ENCODE measurements at places on chromosomes 5 and 9.

DNA sequence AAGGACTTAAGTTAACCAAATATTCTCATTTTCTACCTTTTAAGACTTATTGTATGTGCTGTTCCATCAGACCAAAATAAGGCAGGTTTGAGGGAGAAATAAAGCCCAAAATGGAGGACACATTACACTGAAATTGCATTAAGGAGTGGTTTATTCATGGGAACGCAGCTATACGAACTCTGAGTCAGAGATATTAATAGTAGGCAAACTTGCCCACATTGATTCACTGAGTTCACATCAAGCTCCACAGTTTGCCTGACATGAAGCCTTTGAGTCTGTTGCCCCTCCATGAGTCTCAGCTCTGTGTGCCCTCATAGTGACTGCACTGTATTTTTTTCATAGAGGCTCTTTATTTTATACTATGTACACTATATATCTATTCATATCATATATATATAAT is 135.0 kb upstream of the SNX2 start:
- no peak overlapping the region for H3K4me3 ChIP-seq
- H3K36me3 ChIP-seq: no peaks in the 10 kb centered on the region
- no peak overlapping the region for H3K27ac ChIP-seq
- no peaks in the 10 kb centered on the region for H3K4me1 ChIP-seq
- no peaks in the 10 kb centered on the region for H3K27me3 ChIP-seq

GRCh38 chr5:54024466-54024865 is 285.9 kb downstream of the ARL15 start:
- H3K27me3 ChIP-seq: no peaks in the 10 kb centered on the region
- DNase-seq: no peak
- H3K36me3 ChIP-seq: no peaks in the 10 kb centered on the region
- H3K4me3 ChIP-seq: no peak overlapping the region
- no peak overlapping the region for H3K27ac ChIP-seq

DNA sequence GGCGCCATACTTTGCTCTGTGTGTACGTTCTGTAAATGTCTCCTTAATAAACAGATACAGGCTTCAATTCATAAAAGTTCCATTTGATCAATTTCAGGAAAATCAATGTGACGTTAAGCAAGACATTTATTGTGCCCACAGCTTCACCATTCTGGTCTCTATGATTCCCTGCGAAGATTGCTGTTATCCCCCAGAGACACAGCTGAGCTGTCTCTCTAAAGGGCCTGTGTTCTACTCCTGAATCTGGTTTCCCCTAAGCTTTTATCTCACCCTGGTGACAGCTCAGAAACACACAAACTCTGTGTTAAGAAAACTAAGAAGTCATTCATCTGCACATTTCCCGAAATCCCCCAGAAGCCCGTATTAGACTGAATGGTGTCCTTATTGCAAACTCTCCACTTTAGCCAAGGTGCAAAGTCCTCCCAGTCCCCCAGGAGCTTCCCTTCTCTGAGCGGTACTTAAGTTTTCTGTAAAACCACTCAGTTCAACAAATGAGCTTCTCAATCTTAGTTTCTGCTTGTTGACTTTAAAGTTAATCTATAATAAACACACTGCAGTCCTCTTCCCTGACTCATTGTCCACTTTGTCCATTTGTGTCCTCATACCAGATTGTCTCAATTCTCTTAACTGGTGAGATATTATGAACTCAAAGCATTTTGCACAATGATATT is 1.4 kb upstream of the C5orf15 start:
- no peak for DNase-seq
- H3K27ac ChIP-seq: no peak overlapping the region
- H3K36me3 ChIP-seq: peaks cover 5% of the 10 kb centered on the region
- peaks cover 20% of the 10 kb centered on the region for H3K4me1 ChIP-seq

- H3K4me3 ChIP-seq: no peak overlapping the region
- no peaks in the 10 kb centered on the region for H3K27me3 ChIP-seq
- H3K4me1 ChIP-seq: no peaks in the 10 kb centered on the region
Observed at GRCh38 chr5:169753795-169754194, 116.7 kb downstream of the DOCK2 start.

- H3K36me3 ChIP-seq: no peaks in the 10 kb centered on the region
- peak overlapping the region; percentile 3 for H3K4me3 ChIP-seq
- peaks cover 76% of the 10 kb centered on the region for H3K4me1 ChIP-seq
- DNase-seq: no peak
- H3K27me3 ChIP-seq: no peaks in the 10 kb centered on the region
Observed at GRCh38 chr5:96963267-96963666, 27.4 kb downstream of the LNPEP start.

DNA sequence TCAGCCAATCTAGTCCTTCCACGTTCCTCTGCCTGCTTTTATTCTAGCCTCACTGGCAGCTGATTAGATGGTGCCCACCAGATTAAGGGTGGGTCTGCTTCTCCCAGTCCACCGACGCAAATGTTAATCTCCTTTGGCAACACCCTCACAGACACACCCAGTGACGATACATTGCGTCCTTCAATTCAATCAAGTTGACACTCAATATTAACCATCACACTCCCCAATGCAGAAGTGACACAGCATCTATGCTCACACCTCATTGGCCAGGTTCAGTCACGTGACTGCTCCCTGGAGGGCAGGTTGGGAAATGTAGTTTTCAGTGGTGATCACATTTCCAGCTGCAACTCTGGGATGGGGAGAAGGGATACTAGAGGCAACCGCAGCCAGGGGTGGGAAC is 13.0 kb downstream of the SUSD3 start:
- no peak overlapping the region for H3K4me3 ChIP-seq
- no peak for DNase-seq
- peaks cover 60% of the 10 kb centered on the region for H3K4me1 ChIP-seq
- no peak overlapping the region for H3K27ac ChIP-seq
- H3K27me3 ChIP-seq: no peaks in the 10 kb centered on the region

DNA sequence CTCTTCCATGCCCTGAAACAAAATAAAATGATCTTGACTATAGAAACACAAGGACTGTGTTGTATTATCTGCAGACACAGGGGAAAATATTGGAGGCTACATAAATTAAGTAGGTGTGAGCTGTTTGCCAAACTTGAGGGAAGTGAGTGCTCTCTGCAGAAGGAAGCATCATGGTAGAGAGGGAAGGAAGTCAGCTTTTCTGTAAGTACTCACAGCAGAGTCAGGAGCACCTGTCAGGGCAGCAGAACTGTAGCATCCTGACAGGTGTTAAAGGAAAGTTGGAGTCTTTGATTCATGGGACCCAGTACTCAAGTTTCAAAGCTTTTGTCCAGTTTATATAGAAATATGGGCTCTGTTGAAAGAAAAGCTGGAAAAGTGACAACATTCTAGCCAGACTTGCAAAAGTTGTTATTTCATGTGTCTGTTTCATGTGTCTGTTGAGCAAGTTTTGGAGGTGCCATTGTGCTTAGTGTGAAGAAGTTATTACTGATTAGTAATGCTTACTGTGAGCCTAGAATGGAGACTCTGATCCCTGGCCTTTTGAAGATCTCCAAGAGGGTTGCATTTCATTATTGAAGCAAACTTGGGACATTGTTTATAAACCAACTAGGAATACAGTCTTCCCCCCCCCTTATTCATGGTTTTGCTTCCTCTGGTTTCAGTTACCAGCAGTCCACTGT is 194.7 kb downstream of the SPATA31D1 start:
- no peaks in the 10 kb centered on the region for H3K4me1 ChIP-seq
- H3K27me3 ChIP-seq: no peaks in the 10 kb centered on the region
- H3K36me3 ChIP-seq: no peaks in the 10 kb centered on the region
- no peak overlapping the region for H3K4me3 ChIP-seq
- no peak for DNase-seq

GRCh38 chr9:16286160-16286559 is 584.3 kb downstream of the BNC2 start:
- no peaks in the 10 kb centered on the region for H3K27me3 ChIP-seq
- DNase-seq: no peak
- no peak overlapping the region for H3K4me3 ChIP-seq
- no peaks in the 10 kb centered on the region for H3K36me3 ChIP-seq
- no peak overlapping the region for H3K27ac ChIP-seq

- no peaks in the 10 kb centered on the region for H3K36me3 ChIP-seq
- H3K4me1 ChIP-seq: peaks cover 5% of the 10 kb centered on the region
- H3K4me3 ChIP-seq: no peak overlapping the region
- H3K27me3 ChIP-seq: no peaks in the 10 kb centered on the region
Observed at GRCh38 chr5:56175488-56175887, 57.6 kb downstream of the ANKRD55 start.

DNA sequence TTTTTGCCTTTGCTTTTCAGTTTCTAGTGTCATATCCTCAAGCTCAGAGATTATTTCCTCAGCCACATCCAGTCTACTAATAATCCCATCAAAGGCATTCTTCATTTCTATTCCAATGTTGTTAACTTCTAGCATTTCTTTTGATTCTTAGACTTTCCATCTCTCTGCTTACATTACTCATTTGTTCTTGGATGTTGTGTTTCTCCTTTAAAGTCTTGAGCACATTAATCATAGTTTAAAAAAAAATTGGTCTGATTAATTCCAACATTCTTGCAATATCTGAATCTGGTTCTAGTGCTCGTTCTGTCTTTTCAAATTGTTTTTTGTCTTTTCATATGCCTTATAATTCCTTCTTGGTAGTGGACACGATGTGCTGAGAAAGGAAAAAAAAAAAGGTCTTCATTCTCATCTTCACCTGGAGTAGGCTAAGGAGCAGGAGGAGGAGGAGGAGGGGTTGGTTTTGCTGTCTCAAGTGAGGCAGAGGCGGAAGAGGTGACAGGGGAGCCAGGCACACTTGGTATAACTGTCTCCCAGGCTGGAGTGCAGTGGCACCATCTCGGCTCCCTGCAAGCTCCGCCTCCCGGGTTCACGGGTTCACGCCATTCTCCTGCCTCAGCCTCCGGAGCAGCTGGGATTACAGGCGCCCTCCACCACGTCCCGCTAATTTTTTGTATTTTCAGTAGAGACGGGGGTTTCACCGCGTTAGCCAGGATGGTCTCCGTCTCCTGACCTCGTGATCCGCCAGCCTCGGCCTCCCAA is 16.3 kb downstream of the PRXL2C start:
- DNase-seq: no peak
- no peaks in the 10 kb centered on the region for H3K4me1 ChIP-seq
- peaks cover 3% of the 10 kb centered on the region for H3K36me3 ChIP-seq

DNA sequence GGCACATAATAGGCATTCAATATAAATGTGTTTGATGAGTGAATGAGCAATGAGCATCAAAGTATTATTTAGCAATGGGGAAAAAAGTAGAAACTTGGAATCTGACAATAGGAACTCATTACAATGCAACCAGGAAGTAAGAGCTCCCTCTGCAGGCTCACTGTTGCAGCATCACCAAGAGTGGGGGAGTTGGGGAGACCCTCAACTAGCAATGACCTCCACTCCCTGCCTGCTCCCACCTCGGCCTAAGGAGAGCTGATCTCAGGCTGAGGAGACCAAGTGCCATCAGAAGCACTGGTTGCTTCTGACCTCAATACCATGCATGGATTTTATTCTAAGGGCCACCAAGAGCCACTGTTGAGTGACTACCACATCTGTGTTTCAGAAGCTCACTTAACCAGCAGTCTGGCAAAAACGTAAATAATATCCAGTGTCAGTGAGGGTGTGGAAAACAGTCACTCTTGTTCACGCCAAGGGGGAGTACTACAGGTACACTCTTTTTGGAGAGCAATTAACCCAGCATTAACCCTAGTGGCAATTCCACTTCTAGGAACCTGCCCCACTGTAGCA is 8.0 kb downstream of the VDAC1 start:
- DNase-seq: no peak
- H3K4me1 ChIP-seq: peaks cover 20% of the 10 kb centered on the region
- peaks cover 5% of the 10 kb centered on the region for H3K36me3 ChIP-seq
- no peak overlapping the region for H3K27ac ChIP-seq

DNA sequence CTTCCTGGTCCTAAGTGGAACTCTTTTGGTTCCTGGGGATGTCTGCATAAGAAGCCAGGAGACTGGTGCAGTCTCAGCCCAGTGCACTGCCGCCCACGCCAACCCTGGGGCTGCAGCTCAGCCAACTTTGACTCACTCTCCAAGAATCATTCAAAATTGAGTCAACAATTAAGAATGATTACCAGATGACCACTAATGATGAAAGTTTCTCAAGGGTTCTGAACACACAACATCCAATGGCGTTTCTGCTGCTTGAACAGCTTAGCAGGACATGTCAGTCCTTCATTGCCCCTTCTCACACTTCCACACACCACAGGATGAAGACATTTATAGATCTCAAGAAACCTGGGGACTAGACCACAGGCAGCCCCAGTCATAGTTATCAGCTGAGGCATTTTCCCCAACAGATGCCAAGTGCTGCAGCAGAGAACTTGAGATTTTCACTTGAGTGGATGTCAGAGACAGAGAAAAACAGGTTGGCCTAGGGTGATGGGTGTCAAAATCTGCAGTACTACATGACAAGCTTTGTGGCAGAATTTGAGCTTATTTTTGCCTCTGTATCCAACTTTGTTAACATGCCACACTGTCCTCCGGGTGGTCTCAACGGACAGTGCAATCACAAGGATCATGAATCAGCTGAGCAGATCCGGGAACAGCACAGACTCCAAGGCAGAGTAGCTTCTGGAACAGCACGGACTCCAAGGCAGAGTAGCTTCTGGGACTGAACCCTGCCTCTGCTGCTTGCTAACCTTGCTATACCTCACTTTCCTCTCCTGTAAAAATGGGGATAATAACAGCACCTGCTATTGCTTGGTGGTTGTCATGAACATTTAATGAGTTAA is 356.1 kb downstream of the SPOCK1 start:
- no peaks in the 10 kb centered on the region for H3K27me3 ChIP-seq
- no peaks in the 10 kb centered on the region for H3K4me1 ChIP-seq
- H3K36me3 ChIP-seq: no peaks in the 10 kb centered on the region
- H3K4me3 ChIP-seq: no peak overlapping the region

- H3K27me3 ChIP-seq: no peaks in the 10 kb centered on the region
- no peaks in the 10 kb centered on the region for H3K4me1 ChIP-seq
- no peak overlapping the region for H3K27ac ChIP-seq
- H3K4me3 ChIP-seq: no peak overlapping the region
- no peaks in the 10 kb centered on the region for H3K36me3 ChIP-seq
Observed at GRCh38 chr5:134327327-134327726, 39.6 kb downstream of the CDKL3 start.

DNA sequence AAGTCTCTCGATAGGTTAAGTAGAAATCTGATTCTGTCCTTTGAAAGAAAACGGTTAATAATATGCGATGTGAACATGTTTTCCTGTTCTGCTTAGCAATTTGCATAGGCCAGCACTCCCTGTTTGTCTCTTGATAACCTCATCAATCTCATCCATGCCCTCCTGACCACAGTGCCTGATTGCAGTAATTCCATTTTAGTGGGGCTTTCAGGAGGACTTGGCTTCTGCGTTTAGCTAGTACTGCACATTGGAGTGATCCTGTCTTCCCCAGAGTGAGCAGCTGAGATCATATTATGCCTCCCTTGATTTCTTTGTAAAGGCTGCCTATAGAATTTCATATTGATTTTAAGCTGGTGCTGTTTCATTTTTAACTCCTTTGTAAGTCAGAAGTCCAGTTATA is 335.9 kb upstream of the ISL1 start:
- no peak overlapping the region for H3K27ac ChIP-seq
- H3K27me3 ChIP-seq: no peaks in the 10 kb centered on the region
- no peak overlapping the region for H3K4me3 ChIP-seq
- no peaks in the 10 kb centered on the region for H3K4me1 ChIP-seq
- H3K36me3 ChIP-seq: no peaks in the 10 kb centered on the region

GRCh38 chr9:114263853-114264510 is 58.9 kb upstream of the ORM1 start:
- no peak overlapping the region for H3K4me3 ChIP-seq
- H3K4me1 ChIP-seq: no peaks in the 10 kb centered on the region
- H3K27me3 ChIP-seq: no peaks in the 10 kb centered on the region
- H3K27ac ChIP-seq: no peak overlapping the region
